Astrocyte (in vitro differentiated cells and primary cell): ENCODE measurements at places on chromosomes 2 and 18. TPM values are rescaled to one million over a fixed set of nuclear protein-coding genes. Genes with fewer than 3 reads are reported as not detected.

DNA sequence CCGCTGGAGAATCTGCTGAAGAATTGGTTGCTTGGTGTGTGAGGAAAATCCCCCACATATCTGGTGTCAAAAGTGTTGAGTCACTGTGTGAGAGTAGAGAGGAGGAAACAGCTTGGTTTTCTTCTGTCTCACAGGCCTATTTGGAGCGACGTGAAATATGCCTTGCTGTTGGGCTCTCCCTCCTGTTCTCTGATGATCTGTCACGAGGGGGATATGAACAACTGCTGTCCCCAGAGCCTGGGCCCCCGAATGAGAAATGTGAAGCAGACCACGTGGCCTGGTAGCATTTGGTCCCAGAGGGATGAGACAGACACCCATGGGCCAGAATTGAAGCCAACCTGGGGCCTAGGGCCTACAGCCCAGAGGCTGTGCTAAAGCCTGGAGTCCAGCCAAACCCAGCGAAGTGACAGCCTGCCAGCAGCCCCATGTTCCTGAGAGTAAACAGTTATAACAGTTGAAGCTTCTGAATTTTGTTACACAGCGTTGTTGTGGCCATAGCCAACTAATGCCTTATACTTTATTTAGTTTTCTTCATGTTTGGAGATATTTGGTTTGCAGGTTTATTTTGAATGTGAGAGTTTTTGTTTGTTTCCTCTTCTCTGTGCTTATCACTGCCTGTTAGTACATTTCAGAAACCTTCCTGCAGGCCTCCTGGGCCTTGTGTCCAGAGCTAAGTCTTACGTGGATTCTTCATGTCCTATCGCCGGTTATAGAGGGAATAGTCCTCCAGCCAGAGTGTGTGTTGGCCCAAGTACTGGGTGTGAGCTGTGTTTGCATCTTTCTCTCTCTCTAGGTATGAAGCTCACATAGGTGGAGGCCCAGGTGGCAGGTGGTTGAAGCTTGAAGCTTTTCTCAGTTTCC lies 18.7 kb upstream of the COLEC12 start:
- DNase-seq, result peak; percentile 71

- no peak for DNase-seq
Measured at GRCh38 chr2:11123856-11124759, 31.2 kb upstream of the SLC66A3 start.

DNA sequence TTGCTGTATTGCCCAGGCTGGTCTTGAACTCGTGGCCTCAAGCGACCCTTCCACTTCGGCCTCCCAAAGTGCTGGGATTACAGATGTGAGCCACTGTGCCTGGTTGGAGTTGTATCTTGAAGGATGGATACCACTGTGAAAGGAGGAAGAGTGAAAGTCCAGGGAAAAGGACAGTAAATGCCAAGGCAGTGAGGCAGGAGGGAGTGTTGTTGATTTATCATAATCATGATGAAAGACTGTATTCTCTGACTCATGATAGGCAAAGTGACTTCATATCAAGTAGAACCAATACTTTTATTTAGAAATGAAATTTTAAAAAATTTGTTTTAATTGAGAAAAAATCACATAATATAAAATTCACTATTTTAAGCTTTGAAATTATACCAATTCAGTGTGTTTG lies 162.3 kb downstream of the ARHGAP28 start:
- DNase-seq, result no peak

DNA sequence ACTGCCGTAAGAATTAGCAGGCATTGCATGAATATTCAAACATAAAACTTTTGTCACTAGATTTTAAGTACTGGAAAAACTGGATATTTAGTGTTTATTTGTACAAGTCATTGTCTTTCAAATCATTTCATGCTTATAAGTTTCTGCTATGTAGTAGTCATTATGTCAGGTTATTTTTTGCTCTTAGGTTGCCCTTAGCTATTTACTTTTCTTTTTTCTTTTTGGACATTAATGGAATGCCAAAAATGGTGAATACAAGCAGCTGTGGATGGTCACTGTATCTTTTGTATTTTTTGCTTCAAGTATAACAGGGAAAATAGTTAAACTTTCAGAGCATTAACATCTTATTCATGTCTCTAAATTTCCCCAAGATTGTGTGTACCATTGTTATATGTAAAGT lies 18.6 kb upstream of the KCNJ13 start:
- DNase-seq, result no peak

DNA sequence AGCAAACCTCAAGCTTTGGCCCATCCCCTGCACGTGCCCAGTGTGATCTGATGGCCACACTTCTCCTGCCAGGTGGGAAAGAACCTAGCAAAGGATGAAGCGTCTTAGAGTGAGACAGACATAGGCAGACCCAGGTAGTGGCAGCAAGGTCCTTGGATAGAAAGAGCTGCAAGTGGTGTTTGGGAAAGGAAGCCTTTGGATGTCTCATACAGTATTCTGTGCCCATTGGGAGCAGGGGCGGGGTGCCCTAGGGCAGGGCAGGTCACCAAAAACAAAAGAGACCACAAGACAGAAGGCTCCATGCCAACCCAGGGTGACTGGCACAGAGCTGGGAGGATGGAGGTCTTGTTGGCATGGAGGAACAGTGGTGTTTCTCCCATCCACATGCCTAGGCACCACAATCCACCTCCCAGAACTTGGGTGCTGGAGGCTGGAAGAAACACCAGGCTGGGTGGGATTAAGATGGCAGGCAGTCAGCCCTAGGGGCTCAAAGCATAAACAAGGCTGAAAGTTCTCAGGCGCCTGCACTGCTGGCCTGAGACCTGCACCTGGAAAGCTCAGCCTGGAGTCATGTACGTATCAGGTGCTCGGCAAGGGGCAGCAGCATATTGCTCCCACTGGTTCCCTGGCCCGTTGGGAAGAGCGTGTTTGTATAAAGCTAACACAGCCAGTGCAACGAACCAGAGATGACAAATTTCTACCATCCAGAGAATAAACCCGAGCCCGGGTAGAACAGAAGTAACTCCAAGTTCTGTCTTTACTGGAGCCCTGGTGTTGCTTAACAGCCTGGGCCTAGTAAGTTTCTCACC lies 52.9 kb downstream of the CRACDL start:
- no peak for DNase-seq

The CD226 gene
- total RNA-seq, result 0.07 and 0.12 TPM in 2 replicates

The ZNF385B gene
- total RNA-seq, result 0.27 TPM in 1 of 2 replicates, not detected in the other
